ENCODE measurements at places on chromosomes 5 and 9.

- peak; percentile 25 for DNase-seq
These were observed 18.7 kb upstream of the PTPDC1 start for GRCh38 chr9:94065535-94065961.

DNA sequence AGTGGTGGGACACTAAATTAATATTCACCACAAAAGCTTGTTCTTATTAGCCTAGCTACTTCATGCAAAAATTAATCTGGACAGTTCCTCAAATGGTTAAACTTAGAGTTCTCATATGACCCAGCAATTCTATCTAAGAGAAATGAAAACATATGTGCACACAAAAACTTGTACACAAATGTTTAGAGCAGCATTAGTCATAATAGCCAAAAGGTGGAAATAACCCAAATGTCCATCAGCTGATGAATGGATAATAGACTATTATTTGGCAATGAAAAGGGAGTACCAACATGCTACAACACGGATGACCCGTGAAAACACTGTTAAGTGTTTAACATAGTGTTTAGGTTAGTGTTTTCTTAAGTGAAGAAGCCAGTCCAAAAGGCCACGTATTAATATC, 32.8 kb upstream of the TNIP1 start:
- DNase-seq, result no peak

DNA sequence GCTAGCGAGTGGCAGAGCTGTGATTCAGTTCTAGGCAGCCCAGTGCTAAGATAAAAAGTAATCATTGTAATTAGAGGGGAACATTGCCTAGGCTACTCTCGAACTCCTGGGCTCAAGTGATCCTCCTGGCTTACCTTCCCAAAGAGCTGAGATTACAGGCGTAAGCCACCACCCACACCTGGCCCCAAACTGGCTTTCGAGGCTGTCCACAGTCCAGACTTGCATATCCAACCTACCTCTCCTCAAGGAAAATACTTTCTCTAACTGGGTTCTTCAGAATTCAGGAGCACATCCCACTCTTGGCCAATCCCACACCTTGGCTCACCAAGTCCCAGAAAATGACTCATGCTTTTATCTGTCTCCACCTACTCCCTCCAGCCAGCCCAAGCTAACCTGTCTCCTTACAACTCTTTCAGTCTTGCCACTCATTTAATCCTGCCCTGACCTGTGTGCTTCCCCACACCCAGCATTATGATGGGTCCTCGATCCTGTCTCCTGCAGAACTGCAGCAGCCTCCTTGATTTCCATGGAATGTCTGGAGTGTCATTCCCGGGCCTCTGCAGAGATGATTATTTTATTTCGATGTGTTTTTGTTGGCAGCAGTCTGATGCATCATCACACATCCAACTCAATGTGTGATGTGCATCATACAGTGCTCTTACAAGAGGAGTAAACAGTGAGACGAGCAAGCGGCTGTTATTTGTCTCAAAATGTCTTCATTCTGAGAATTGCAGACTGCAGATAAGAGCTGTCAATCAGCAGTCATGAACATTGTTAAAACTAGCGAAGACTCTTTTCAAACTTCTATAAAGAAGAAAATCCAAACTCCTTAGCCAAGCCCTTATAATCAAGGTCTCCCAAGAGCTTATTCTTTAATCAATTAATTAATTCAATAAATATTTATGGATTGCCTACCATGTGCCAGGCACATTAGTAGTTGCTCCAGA, 167.3 kb downstream of the SEC61B start:
- DNase-seq, result no peak

GRCh38 chr5:179906795-179907555, 722 bp downstream of the TBC1D9B start:
- no peak for DNase-seq

DNA sequence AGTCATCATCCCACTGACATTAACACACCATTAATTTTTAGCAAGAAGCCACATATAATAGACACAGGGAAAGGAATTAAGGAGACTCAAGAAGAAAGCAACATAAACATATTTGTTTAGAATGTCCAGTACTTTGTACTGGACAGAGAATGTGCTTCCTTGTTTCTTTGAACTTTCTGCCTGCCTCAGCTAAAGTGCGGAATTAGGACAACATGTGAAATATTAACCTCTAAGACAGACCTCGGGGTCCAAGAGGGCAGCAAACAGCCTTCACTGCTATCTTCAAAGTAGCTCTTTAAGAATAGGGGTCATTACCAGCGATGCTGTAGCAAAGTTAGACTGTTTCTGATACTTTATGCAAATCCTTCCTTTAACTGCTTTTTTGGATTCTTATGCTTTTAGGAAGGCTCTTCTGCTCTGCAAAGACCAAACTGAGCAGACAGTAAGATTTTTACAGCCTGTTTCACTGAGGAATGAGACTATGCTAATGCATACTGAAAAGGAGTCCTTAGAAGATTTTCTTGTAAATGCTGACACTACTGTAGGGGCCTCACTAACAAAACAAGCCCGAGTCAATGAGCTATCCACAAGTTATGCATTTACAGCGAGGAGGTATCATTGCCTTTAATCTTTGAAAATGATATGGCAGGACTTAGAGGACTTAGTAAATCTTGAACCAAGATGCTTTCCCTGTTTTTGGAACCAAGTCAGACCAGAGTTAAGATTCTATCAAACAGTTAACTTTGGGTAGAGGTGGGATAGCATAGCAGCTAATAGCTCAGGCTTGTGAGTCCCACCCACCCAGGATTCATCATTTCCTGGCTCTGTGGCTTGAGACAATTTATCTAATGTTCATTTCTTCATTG, 23.8 kb downstream of the DAB2 start:
- no peak for DNase-seq

GRCh38 chr5:156310115-156310514, 16.8 kb upstream of the SGCD start:
- no peak for DNase-seq

- DNase-seq, result no peak
These were observed 113.2 kb downstream of the STK32A start for GRCh38 chr5:147348046-147348445.

Measured in stimulated activated CD4-positive, alpha-beta T cell treated with anti-CD3 and anti-CD28 coated beads, Interleukin-15, amount 100 ng/mL, for 48 hours (primary cell).